Effector CD8-positive, alpha-beta T cell (primary cell): ENCODE measurements at places on chromosomes 5 and 9.
A peak's percentile ranks its signal among the peaks of the same experiment; 100 is the strongest.

DNA sequence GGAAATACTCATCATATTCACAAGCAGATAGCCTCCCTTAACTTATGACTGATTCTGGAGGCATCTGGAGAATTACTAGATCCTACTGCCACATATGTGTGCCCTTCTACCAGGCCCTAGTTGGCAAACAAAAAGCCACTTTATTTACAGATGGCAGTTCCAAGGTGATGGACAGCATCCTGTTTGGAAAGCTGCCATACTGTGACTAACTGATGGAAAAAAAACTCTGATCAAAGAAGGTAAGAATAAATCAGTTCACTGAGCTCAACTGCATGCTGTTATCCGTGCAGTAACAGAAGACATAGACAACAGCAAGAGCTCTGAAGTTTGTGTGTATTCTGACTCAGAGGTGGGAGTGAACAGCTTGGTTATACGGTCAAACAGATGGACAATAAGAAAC lies 279.8 kb upstream of the POU5F2 start:
- DNase-seq: no peak

GRCh38 chr9:92595930-92596329 lies 60.1 kb upstream of the ECM2 start:
- DNase-seq: no peak

GRCh38 chr5:122163121-122164069 lies 34.0 kb downstream of the ZNF474 start:
- no peak for DNase-seq

GRCh38 chr9:132984202-132985070 lies 5.9 kb downstream of the GFI1B start:
- DNase-seq: no peak

- no peak for DNase-seq
Measured at GRCh38 chr5:14908172-14908571, 36.6 kb upstream of the ANKH start.

- no peak for DNase-seq
Measured at GRCh38 chr5:171342362-171343111, 33.5 kb downstream of the TLX3 start.

DNA sequence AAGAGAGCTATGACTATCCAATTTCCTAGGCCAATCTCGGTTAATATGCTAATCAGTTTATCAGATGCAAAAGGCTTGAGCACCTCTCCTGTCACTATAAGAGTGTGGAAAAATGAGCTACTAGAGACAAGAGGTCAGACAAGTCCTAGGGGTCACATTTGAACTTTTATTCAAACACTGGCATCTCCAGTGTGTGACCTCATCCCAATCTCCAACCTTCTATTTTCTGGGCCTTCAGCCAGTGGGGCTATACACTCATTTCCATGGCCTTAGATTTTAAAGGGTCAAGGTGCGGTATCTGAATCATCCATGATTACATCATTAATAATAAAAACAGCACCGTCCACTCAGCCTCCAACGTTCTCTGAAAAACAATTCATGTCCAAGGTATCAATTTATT lies 139.6 kb upstream of the LRRTM2 start:
- DNase-seq: no peak

DNA sequence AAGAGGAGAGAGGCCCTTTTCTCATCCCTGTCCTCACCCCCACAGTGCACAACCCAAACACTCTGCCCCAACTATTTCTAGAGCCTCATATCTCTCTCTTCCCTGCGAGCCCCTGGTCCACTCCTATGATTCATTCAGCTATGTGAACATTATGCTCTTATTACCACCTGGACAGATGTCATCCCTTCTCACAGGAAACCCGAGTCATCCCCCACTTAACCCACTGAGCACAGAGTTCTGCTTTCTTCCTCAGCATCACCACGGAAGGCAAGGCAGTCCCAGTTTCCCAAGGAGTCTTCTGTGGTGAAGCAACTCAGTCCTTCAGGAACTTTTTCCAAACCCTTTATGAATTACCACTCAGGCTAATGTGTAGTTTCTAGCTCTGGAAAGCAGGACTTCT lies 1.3 kb downstream of the DNAI1 start:
- no peak for DNase-seq

DNA sequence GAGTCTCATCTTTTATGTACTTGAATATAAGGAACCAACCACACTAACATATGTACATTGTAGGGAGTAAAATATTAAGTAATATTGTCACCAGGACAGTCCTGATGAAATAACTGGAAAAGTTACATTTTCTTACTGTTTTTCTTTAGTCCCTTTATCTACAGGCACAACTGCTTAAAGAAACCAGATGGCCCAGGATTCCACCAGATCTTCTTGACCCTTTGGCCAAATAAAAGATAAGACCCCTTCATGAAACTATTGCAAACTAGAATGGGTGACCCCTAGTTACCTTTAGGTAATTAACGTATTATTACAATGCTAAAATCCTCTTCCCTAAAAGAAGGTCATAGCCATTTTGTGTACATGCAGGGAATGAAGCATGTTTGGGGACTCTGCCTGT lies 106.3 kb upstream of the FTMT start:
- DNase-seq: no peak

GRCh38 chr5:55172937-55173686 lies at the start of gene CDC20B:
TSS of gene CDC20B (minus strand) at chr5:55173177. CDS start at chr5:55173000, 177 bp downstream.
- DNase-seq: peak; percentile 67

DNA sequence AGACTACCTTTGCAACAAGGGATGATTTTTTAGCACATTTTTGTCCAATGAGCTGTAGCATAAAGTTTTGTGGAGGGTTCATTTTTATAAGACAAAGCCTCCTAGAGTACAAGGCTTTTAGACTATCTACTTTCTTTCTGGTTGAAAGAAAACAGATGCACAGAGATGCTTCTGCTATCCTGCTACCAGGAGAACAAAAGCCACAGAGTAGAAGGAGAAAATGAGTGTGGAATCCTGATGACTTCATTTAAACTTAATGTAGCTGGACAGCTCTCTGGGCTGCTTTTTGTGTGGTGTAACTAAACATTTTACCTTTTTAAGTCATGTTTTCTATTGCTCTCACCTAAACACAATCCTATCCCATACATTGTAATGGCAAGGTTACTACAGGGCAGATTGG lies 1009.4 kb downstream of the TLE1 start:
- DNase-seq: no peak
